ENCODE measurements at places on chromosomes 16 and 17.

DNA sequence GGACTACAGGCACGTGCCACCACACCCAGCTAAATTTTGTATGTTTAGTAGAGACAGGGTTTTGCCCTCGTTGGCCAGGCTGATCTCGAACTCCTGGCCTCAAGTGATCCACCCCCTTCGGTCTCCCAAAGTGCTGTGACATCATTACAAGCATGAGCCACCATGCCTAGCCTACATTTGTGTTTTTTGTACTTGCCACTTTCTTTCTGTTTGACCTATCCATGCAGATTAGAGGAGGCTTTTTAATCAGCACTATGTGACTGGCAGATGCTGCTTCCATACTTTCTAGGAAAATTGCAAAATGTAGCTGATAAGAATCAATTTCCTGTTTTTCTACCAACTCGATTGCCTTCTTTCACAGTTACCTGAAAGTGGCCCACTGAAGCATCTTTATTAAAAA is 57.3 kb downstream of the B9D1 start:
- DNase-seq, result no peak

GRCh38 chr16:70428178-70428998 is 10.5 kb downstream of the ST3GAL2 start:
- DNase-seq, result peak; percentile 99

GRCh38 chr17:61409301-61410112 is 9.9 kb downstream of the TBX2 start:
- DNase-seq, result peak; percentile 63

- no peak for DNase-seq
Observed at GRCh38 chr16:56047307-56048234, 143.7 kb upstream of the GNAO1 start.

Data from M059J (cell line).